ENCODE measurements at places on chromosomes 12 and 14.

DNA sequence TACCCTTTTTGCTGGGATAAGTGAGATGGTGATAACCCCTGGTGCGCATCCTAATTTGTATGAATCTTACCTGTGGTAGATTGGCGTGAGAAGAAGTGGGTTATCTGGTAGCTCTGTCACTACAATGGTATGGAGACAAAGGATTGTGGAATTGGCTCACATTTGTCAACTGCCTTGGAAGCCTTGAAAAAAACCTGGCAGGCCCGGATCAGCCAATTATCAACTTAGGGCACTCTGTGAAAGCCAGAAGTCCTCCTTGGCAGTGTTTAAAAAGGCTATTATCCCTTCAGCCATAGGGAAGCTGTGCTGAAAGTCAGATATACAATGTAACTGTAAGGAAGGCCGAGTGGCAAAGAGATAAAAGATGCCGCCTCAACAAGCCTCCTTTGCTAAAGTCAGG, 56.5 kb downstream of the WASHC3 start:
- DNase-seq, result no peak

- no peak for DNase-seq
These were observed 47.1 kb upstream of the CLEC14A start for GRCh38 chr14:38302966-38303365.

DNA sequence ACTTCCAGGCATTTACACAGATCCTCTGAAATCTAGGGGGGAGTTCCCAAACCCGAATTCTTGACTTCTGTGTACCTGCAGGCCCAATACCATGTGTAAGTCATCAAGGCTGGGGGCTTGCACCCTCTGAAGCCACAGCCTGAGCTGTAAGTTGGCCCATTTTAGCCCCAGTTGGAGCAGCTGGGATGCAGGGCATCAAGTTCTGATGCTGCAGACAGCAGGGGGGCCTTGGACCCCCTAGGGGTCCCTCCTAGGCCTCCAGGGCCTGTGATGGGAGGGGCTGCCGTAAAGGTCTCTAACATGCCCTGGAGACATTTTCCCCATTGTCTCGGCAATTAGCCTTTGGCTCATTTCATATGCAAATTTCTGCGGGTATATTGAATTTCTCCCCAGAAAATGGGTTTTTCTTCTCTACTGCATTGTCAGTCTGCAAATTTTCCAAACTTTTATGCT, 59.5 kb downstream of the LRIG3 start:
- DNase-seq, result no peak

DNA sequence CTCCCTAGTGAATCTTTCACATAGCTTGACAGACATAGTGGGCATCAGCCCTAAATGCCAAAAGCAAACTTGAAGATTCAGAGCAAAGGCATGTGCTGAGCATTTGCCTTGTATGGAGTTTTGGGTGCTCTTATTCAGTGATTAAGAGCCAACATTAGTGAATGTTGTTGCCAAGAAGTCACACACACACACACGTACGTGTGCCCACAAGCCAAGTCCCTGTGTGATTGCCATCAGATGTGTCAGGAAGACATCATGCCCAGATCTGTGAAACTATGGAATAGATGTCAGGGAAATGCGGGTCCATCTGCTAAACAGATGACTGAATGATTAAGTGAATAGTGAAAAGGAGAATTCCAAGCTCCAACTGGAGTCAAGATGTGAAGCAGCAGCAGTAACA, 149.0 kb downstream of the AKAP6 start:
- DNase-seq, result no peak
